ENCODE measurements at places on chromosomes 4 and X. TPM values are rescaled to one million over a fixed set of nuclear protein-coding genes. Genes with fewer than 3 reads are reported as not detected.

ING2 gene
- 17.3 TPM for polyA plus RNA-seq

REELD1 gene
- 0.58 TPM for polyA plus RNA-seq

UGT2B17 gene
- polyA plus RNA-seq = not detected

SLC38A5 gene
- polyA plus RNA-seq = 2.9 TPM
